ENCODE measurements at places on chromosomes 6 and 20.

DNA sequence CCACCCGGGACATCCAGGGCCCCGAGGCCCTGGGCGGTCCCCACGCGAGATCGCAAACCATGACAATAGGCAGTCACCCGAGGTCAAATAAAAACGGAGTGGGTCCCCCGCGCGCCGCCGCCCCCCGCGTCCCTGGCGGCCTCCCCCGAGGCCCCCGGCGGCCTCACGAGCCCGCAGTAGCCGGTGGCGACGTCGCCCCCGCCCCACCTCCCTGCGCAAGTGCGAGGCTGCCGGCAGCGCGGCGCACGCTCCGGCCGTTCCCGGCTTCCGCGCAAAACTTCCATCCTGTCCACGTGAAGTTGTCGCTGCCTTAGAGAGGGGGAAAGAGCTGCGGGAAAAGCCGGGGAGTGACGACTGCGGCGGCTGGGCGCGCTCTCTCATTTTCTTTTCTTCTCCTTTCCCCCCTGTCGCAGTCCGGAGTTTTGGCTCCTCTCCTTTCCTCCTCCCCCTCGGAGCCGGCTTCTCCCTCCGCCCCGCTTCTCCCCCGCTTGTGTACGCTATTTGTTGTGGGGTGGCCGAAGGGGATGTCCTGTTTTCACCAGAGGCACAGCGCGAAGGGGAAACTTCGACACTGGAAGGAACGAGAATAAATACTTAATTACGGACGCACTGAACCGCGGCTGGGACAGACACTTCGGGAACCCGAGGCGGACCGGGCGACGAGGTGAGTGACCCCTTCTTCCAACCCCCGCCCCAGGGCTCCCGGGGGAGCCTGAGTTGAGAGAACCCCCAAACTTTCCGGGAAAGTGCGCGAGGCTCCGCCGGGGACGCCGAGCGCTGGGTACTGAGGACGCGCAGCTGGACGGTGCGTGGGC, at the start of gene EYA4:
TSS of gene EYA4 (plus strand) at position 272 of the 815 bp plus-strand sequence. CDS start 33,424 bp downstream, outside the sequence.
- DNase-seq, result no peak

- DNase-seq, result no peak
These were observed 45.3 kb upstream of the RIN2 start for GRCh38 chr20:19712721-19713260.

- DNase-seq, result no peak
These were observed 97.9 kb downstream of the FOXF2 start for GRCh38 chr6:1487239-1487638.

DNA sequence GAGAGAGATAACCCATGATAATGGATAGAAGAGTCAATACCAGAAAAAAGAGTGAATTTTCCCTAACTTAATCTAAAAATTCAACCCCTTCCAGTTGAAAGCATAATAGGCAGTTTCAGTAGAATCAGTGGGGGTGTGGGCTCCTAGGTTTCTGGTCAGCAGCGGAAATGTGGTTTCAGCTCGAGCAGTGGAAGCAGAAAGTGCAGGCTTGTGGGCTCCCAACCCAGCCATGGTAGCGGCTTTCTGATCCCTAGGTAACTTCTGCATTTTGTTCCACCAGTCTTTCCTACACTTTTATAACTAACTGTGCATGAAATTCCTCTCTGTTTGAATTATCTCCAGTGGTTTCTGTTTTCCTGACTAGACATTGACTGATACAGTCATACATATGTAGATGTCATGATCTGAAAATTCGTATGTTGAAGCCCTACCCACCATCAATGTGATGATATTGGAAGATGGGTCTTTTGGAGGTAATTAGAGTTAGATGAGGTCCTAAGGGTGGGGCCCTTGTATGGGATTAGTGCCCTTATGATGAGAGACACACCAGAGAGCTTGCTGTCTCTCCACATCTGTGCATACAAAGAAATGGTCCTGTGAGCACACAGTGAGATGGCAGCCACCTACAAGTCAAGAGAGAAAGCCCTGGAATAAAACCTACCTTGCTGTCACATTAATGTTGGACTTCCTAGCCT, 6.5 kb upstream of the DDO start:
- no peak for DNase-seq

DNA sequence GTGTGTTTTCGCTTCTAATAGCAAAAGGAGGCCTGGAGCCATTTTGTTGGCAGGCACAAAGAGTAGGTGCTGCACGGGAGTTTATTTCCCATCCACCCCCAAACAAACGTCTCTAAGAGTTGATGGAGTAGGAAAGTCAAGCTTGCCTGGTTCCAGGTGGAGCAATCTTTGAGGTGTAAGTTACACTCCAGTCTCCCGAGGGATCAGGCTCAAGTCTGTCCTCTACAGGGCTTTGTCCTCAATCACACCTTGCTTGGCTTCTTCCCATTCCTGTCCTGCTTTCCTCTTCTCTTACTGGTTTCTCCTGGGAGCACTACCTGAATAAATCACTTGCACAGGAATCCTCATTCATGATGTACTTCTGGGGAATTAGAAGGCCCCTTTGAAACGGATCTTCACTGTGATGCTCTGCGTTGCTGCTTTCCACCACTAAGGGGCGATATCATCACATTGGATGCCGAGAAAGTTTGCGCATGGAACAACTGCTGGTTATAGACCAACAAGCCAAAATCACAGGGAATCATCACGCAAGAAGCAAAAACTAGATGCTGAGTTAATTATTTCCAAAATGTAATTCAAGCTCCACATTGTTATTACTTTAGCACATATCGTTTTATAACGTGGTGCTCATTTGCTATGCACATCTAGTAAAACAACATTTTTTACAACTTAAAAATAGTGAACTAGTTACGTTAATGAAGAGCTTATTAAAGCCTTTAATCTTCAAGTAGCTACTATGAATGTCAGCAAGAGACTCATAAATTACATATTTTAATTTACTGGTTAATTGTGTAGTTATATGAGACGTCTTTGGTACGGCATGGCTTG, 156.8 kb downstream of the DNAH8 start:
- DNase-seq, result peak; percentile 29

DNA sequence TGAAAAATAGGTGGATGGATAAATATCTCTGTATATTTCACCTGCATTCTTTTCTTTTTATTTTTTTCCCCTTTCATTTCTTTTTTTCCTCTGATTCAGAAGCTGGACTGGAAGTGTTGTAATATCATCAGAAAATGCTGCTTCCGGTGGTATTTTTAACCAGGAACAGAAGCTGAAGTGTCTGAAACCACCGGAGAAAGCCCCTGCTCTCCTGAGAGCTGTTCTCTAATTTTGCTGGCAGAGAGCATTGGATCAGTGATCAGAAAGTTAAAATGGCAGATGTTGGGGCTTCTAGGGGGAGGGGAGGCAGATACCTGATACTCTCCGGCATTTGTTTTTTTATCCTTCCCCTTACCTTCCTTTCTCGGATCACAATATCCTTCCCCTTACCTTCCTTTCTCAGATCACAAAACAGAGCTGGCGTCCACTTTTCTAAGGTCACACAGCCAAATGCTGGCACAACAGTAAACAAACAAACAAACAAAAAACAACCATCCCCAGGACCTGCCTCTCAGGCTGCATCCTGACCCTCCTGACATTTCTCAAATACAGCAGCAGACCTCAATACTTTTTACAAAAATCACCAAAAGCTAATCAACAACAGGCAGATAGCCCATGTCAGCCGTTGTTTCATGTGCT, 143.2 kb upstream of the ZNF217 start:
- DNase-seq, result no peak

DNA sequence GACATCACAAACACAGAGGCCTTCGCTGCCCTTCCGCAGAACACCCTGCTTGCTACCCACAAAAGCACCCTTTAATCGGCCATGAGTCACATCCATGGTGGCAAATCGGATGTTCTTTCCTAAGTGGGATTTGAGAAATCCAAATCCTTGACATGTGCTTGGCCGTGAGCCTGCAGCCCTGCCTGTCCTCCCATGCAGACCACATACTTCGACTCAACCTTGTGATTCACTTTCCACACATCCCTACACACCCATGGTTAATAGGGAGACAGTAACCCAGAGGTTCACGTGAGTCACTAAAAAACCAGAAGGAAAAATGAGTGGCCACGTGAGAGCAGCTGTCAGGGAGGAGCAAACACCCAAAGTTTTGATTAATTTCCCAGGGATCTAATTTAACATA, 19.4 kb downstream of the RAMACL start:
- no peak for DNase-seq

GRCh38 chr6:125748406-125749172, 843 bp upstream of the HEY2 start:
- DNase-seq, result no peak

- DNase-seq, result no peak
These were observed 13.6 kb downstream of the GLYATL3 start for GRCh38 chr6:49513153-49513989.

GRCh38 chr6:103870970-103871369, 988.7 kb downstream of the HACE1 start:
- no peak for DNase-seq

DNA sequence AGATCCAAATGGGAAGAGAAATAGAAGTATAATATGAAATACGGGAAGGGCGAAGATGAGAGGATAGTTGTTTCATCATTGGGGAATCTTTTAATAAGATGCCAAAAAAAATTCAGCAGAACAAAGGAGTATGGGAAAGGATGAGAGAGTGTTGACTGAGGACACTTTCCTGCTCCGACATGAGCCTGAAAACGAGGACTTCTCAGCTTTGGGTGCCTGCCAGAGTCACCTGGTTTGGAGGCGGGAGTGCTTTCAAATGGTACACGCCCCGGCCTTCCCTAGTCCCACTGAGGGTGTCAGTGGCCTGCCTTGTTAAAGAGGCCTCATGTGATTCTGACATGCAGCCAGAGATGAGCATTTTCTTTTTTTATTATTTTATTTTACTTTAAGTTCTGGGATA, 250.9 kb downstream of the ANKRD60 start:
- DNase-seq, result no peak

DNA sequence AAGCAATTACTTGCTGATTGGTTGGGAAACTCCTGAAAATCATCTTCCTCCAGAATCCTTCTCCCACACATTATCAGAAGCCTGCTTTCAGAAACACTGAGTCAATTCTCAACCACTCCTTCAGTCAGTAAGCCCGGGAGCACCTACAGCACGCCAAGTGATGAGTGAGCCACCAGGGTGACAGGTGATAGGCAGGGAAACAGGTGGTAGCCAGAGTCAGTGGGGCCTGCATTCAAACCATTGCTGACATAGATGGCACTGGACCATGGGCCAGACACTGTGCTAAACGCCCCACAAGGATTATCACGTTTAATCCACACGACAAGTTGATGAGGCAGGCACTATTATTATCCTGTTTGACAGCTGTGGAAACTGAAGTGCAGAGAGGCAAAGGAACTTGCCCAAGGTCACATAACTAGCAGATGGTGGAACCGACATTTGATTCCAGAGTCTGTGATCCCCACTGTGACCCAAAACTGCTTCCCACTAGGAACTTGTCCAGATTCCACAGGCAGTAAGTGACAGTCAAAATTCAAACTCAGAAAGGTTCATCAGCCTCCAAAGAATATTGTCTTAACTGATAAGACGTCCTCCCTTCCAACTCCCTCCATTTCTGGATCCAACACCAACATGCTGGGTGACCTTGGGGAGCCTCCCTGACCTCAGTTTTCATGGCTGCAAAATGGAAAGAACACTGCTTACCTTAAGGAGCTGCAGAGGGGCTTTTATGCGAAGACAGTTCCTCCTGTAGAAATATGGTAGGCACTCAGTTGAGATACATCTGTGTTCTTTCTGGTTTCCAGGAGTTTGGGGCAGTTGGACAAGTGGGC, 23.9 kb upstream of the TOP1 start:
- no peak for DNase-seq

Measured in T-helper 1 cell (primary cell).